ENCODE measurements at places on chromosomes 3 and 15. TPM values are rescaled to one million over a fixed set of nuclear protein-coding genes. Genes with fewer than 3 reads are reported as not detected.

The MNS1 gene
- 2.4 TPM for polyA plus RNA-seq

The NGRN gene
- polyA plus RNA-seq = 31.3 TPM

The CHRFAM7A gene
- not detected for polyA plus RNA-seq

DNA sequence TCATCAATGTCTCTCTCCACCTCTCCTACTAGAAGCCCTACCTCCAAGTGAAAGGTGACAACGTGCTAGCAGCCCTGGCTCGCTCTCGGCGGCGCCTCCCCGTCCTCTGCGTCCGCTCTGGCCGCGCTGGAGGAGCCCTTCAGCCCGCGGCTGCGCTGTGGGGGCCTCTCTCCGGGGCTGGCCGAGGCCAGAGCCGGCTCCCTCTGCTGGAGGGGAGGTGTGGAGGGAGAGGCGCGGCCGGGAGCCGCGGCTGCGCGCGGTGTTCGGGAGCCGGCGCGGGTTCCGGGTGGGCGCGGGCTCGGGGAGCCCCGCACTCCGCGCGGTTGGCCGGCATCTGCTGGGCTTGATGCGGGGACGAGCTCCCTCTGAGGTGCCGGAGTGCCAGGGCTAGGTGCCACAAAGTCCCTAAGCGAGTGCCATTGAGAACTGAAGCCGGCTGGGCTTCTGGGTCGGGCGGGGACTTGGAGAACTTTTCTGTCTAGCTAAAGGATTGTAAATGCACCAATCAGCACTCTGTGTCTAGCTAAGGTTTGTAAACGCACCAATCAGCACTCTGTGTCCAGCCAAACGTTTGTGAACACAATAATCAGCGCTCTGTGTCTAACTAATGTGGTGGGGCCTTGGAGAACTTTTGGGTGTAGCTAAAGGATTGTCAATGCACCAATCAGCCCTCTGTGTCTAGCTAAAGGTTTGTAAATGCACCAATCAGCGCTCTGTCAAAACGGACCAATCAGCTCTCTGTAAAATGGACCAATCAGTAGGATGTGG, 84.8 kb upstream of the ARRDC4 start:
- DNase-seq = no peak

Measured in GM12878 (cell line).